Hematopoietic multipotent progenitor cell treated with erythropoietin and hydrocortisone succinate and interleukin-3 and kit ligand, for 8 days (in vitro differentiated cells): ENCODE measurements at places on chromosomes 6 and 20.
A peak's percentile ranks its signal among the peaks of the same experiment; 100 is the strongest.

GRCh38 chr20:52150440-52151258 lies 40.9 kb downstream of the ZFP64 start:
- peak; percentile 55 for DNase-seq

- peak; percentile 88 for DNase-seq
Observed at GRCh38 chr6:30877419-30878262, 6.7 kb upstream of the DDR1 start.

GRCh38 chr6:81605526-81605925 lies 147.0 kb downstream of the TENT5A start:
- no peak for DNase-seq

DNA sequence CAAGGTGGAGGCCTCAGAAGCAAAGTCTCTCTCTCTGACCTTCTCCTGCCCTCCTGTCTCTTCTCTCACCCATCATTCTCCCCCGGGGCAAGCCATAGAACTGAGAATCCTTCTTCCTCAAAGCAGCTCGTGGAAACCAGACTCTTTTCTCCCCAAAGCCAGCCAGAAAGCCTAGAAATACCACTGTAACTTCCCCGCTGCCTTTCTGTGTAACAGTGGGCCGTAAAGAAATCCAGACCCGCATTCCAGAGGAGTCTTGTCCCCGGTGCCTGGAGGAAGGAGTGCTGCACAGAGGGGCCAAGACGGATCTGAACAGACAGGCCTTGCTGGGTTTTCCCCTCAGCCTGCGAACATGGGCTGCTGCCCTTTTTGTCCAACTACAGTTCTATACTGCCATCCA lies 977 bp upstream of the SLC22A2 start:
- DNase-seq: no peak

- DNase-seq: no peak
Observed at GRCh38 chr6:157238346-157238745, 85.0 kb downstream of the TMEM242 start.

DNA sequence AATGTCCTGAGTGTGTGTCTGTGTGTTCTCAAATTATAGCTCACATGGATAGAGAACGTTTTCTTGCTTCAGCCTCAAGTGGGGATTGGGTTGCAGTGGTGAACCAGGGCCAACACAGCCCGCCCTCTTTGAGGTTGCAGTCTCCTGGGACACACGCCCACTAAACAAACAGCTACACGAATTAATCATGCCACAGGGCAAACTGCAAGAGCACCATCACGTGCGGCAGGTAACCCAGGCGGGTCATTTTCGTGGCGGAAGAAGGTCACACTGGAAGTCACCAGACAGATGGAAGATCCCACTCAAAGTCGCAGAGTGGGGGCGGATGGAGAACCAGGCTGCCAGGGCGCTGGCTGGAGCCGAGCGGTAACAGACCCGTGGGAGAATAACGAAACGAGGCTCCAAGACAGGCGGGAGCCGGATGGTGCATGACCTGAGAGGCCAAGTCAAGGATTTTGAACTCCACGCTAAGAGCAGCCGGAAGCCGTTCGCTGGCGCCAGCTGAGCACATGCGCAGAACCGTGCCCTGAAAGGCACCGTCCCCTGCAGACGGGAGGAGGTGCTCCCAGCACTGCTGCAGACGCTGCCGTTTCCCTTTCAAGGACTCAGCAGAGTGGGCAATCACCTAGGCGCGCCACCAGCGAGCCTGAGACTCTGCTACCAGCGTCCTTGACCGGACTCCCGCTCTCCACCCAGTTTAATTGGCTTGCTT lies 10.7 kb downstream of the DLL1 start:
- peak; percentile 32 for DNase-seq

DNA sequence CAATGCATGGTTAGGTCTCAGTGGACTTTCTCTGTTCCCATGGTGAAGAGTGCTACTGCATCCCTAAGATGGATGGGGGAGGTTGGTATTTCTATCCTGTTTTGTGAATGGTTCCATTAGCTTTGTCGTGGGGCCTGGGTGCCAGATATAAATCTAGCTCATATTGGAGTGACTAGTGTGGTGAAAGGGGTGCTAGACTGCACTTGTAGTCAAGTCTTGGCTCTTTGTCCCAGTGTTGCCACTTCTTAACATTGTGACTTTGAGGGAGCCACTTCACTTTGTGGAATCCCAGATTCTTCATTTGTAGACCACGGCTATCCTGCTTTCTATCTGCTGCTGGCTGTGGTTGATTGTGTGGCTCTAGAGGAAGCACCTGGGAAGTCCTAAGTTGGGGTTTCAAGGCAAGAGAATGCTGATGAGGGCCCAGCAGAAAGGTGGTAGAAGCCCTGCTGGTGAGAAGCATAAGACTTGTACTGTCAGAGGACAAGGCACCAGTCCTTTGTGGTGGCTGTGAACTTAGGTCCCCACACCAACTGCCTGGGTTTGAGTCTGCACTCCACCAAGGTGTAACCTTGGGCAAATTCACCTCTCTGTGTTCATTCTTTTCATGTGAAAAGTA lies 44.1 kb downstream of the VAPB start:
- DNase-seq: no peak
